Panc1 (cell line): ENCODE measurements at places on chromosomes 4 and X. TPM values are rescaled to one million over a fixed set of nuclear protein-coding genes. Genes with fewer than 3 reads are reported as not detected.

GRCh38 chr4:79253924-79254323 is 71.9 kb downstream of the NAA11 start:
- DNase-seq = no peak

The GLOD5 gene
- not detected for total RNA-seq

The AR gene
- 0.05 TPM for total RNA-seq

The RRAGB gene
- 19.6 TPM for total RNA-seq

The FAM120C gene
- total RNA-seq = 12.1 TPM
